K562 (cell line): ENCODE measurements at places on chromosomes 11 and 22. TPM values are rescaled to one million over a fixed set of nuclear protein-coding genes. Genes with fewer than 3 reads are reported as not detected.

CASP12 gene
- total RNA-seq = not detected in 2 replicates

DNA sequence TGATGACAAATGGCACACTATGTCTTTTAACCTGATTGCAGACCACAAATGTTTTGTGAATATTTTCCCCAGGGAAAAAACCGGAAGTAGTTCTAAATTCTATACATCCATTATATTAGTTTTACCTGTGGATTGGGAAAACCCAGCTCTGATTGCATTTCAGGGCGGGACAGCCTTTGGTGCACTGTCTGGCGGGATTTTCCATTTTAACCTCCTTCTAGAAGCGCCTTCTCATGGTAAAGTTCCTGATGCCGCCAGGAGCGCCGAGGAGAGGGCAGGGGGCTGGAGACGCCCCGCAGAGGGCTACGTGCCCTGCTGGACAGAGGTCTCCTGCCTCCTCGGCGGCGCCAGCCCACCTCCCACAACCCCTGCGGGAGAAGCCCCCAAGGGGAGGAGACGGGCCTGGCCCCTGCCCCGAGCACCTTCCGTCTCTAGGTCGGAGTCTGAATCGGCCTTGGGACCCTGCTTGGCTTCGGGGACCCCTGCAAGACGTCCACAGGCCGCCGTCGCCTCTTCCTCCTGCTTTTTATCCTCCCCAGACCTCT lies 1.2 kb upstream of the P2RX6 start:
- no peak for DNase-seq

OTOG gene
- total RNA-seq = not detected in 2 replicates

- no peak for DNase-seq
Observed at GRCh38 chr11:117273550-117274289, 17.4 kb upstream of the BACE1-AS start.

DNA sequence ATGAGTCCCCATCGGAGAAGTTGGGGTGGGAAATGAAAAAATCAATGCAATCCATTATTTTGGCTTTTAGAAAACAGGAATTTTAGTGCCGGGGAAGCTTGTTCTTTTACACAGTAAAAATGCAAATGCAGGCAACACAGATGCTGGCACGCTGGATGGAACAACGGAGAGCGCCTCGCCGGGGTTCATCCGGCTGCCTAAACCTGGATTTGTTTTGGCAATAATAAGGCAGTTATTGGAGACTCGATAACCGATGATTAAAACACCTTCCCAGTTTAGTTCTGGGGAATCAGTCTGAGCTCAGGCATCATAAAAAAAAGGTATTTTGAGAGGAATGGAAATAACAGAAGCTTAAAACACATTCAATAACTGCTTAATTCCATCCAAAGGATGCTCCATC lies 2.9 kb downstream of the DSCAML1 start:
- DNase-seq = no peak

OR52H1 gene
- not detected in 2 replicates for total RNA-seq

DNA sequence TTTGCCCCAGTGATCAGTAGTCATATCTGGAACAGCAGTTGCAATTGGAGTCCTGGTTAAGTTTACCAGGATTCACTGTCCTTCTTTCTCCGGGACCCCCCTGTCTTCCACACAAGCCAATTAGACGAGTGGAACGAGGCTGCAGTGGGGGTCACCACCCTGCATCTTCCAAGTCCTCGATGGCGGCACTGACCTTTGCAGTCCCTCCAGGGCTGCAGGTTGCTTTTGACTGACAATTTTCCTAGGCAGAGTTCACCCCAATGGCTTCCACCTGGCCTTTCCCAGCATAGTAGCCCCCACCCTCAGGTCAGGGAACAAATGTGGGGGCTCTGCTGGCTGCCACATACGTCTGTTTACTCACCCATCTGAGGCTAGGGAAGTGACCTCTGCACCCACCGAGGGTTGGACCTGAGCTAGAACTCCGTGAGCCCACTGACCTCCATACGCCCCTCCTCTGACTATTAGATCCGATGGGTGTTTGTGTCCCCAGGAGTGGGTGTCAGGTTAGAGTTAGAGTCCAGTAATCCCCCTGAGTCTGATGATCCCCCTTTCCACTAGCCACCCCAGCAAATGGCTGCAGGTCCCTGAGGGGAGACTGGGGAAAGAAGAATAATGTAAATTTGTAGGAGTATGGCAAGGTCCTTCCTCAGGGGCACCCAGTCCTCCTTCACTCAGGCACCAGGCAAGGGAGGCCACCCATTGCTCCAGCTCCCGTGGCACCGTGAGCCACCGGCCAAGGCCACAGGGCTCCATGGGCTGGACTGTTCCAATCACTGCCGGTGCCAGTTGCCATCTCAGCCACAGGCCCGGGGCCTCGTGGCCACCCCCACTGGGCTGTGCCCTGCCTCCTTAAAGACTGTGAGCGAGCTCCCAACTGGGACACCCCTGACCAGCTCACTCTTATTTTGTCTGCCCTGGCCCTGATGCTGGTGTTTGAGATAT lies 5.5 kb downstream of the C11orf21 start:
- DNase-seq = no peak

DNA sequence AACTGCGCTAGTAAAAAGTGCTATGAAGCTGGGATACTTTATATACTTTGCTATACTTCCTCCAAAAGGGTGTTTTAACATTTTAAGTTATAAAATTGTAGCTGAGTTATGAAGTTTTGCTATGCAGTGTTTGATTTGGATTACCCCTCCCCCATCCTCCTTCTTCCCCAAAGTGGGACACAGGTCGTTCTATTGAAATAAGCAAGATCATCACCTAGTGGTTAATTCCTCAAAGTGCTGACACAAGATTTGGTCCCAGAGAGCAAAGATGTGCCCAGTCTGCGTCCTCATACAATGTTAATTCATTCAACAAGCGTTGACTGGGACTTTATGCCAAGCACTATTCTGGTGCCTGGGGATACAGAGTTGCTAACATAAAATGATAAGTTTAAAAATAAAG lies 78.5 kb downstream of the SPON1 start:
- peak; percentile 36 for DNase-seq

C11orf21 gene
- total RNA-seq = 2.1 and 2.6 TPM in 2 replicates

DNA sequence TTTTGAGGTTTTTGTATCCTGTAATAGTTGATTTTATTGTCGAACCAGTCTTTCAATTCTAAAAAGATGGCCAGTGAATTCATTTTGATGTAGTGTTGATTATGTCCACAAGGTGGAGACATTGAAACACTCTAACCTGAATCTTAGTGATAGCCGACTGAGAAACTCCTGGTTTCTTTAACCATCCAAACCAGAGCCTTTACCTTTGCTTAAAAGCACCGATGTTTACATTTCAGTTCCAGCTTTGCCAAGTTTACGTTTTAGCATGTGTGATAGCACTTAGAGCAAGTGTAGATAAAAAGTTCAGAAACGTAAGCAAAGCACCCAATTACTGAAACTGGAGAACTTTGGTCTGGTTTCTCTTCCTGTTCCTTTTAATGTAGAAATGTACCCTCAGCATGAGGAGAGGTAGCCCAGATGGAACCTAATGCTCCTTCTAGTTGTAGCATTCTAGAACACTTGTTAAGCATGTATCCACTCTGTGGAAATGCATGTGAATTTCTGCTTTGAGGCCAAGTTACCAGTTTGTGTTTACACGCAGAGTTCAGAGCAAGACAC lies 208.6 kb downstream of the DBX1 start:
- DNase-seq = peak; percentile 68

DNA sequence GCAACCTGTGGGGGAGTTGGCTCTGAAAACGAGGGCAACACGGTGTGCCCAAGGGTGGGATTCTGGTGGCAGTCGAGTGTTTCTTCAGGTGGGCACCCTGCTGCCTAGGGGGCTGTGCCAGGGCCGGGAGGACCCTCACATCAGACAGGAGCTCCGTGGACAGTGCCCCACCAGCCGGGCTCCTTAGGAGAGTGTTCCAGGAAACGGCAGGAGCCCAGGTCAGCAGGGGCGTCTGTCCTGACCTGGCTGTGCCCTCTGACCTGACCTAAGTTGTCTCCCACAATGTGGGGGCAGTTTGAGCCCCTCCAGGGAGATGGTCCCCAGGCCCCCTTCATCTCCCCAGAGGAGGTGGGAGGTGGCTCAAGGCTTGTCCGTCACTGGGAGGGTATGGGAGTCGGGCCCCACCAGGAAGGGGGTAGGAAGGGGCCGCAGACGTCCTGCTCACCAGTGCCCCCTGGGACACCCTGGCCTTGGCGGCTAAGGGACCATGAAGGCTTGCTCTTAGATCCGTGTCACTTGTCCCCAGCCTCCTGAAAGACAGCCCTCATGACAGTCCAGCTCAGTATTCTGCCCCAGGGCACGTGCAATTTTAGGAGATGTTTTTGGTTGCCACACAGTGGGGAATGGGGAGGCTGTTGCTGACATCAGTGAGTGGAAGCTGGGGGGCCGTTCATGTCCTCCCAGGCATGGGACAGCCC lies 32.2 kb upstream of the GAL start:
- no peak for DNase-seq

DNA sequence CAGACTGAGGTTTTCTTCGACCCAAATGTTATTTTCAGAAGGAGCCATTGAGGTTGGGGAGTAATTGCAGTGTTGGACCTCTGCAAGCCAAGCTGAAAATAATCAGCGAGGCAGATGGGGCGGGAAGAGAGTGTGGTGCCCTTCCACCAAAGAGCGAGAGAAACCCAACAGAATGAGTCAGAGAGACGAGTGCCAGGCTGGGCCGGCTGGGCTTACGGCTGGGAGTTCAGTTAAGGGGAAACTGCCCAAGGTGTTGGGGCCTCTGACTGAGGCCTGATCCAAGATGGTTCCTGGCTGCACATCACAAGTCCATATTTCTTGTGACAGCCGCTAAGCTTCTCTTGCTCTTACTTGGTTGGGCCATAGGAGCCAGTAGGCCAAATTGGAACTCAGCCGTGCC lies 30.4 kb upstream of the CREB3L1 start:
- DNase-seq = no peak

DNA sequence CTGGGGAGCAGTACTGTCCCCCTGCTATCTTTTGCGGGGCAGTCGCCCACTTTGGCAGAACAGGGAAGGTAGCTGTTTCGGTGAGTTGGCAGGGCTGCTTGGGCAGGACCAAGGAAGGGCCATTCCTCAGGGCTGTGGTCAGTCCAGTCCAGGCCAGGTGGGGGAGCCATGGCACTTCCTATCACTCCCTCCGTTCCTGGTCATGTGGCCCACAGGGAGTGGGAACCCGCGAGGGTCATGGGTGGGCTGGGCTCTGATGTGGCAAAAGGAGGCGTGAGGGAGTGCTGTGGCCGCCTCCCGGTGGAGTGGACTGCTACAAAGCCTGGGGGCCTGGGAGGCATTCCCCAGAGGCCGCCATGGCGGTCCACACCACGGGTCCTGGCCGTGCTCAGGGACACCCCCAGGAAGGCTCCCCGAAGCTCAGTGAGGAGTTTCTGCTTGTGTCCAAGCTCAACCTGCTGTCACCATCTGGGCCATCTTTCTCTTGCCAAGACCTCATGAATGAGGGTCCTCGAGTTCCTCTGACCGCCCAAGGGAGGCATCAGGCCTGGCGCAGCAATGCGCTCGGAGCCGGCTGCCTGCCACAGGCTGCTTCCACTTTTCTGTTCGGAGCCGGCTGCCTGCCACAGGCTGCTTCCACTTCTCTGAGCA lies 11.9 kb downstream of the CHID1 start:
- peak; percentile 41 for DNase-seq

C11orf71 gene
- 10.4 and 10.8 TPM in 2 replicates for total RNA-seq

DNA sequence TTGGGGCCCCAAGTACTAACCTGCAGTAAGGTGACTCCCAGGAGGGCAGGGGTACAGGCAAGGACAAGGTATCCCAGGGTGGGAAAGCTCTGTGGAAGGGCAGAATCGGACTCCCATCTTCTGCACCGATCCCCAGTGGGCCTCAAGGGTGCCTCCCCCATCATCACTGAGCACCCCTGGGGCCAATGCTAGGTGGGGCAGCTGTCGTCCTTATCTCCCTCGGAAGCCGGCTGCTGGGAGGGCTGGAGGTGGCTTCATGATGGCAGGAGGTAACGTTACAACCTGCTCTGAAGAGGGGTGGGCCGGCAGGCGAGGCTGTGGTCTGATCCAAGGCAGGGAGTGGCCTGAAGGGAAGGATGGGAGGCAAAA lies 87.6 kb upstream of the LINC01488 start:
- peak; percentile 66 for DNase-seq

GRM5 gene
- not detected in 2 replicates for total RNA-seq

DNA sequence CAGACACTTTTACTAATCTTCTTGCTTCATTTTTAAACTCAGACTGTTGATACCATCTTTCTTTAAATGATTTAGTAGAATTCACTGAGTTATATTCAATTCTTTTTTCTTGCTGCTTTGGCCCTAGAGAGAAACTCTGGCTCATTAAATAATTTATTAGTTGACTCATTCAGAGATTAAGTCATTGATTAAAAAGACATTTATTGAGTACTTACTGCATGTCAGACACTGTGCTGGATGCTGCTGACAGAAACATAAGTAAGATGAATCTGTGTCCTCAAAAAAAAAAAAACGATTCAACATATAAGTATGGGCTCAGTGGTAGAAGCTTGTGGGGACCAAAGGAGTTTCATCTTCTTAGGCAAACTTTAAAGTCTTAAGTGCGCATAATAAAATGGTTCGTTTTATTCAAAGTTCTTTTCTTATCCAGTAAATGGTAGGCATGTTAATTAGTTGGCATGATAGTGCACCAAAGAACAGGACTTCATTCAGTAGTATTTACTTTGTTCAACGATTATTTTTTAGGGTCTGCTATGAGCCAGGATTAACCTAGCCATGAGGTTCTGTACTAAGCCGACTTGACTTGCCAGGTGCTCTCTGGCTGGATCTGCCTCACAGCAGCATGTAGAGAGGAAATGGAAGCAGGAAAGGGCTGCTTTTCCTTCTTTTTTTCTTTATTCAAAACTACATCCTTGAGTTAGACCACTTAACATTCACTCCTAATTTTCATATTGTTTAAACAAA lies 281.0 kb upstream of the CTSC start:
- no peak for DNase-seq

SCGB1D4 gene
- not detected in 2 replicates for total RNA-seq

- DNase-seq = no peak
Observed at GRCh38 chr11:128724891-128725611, 31.2 kb downstream of the FLI1 start.

FAM83F gene
- 0.07 and 0.13 TPM in 2 replicates for total RNA-seq

PATE4 gene
- not detected in 2 replicates for total RNA-seq

DNA sequence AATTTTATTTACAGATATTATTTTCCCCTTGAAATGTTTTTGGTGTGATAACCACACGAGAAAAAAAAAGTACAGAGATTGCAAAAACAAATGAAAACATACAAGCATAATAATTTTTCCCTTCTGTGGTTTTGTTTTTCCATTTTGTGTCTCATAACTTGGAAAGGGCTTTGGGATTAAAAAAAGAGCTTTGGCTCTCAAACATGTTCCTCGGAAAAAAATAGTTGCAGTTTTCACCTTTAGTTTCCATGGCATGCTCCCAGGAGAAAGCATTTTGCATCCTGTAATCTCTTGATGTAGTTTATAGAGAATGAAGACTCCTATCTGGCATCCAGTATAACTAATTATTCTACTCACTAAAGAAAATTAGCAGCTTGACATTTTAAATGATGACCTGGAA lies 362.1 kb upstream of the PDGFD start:
- DNase-seq = no peak
